ENCODE measurements at places on chromosomes 6 and 20.

DNA sequence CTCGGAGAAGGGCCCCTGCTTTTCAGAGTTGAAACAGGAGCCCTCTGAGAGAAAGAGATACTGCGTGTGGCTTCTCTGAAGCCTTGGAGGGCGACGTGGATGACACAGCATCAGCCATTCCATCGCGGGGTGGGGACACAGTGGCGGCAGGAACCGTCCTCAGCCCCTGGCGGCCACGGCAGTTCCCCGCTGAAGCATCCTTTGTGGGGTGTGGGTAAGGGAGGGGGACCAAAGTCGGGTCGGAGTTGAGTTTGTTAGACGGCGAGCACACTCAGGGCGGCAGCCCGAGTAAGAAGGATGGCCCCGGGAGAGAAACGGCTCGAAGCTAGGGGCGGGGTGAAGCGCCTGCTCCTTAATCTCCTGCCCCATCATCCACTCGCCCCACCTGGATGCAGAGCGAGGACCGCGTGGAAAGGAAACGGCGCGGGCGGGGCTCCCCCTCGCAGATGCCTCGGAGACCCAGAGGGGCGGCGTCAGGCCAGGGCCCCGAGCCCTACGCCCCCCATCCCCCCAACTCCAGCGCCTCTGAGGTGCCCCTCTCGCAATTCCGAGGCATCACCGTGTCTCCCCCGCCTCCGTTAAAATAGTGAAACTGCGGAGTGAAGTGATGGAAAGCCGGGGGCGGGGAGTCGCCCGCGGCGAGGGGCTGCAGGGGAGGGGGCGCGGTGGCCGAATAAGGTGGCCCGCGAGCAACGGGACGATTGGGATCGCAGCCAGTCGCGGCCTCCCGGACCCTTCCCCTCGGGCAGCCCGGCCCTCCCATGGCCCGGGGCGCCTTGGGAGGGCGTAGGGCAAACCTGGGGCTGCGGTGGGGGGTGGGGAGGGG is 796 bp upstream of the RREB1 start:
- peak; percentile 28 for DNase-seq

DNA sequence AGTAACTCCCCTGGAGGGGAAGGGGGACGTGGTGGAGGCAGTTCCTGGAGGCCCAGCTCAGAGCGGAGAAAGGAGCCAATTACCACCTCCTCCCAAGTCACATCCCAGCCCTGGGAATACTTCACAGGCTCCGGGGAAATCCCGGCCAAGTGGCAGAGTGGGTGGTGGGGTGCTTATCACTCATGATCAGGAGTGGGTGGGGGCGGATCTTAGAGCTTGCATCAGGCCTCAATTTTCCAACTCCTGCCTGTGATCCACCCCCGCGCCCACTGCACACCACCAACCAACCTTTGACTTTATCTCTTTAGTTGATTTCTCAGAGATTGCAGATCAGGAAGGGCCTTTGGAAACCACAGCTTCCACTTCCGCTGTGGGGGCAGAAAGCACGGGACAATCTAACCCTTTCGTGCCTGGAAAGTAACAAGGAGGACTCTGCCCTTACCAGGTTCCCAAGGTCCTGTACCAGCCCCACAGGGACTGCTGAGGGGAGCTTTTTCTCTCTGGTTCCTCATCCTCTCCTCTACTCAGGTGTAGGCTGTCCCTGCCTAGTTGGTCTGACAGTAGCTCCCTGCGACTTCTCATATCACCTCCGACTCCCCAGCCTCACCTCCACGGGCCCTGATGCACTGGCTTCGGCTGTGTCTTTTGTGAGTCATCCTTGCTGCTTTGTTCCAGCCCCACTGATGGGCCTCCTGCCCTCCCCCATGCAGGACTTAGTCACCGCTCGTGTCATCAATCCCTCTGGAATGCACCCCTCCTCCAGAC is 24.9 kb upstream of the IER3 start:
- peak; percentile 51 for DNase-seq

DNA sequence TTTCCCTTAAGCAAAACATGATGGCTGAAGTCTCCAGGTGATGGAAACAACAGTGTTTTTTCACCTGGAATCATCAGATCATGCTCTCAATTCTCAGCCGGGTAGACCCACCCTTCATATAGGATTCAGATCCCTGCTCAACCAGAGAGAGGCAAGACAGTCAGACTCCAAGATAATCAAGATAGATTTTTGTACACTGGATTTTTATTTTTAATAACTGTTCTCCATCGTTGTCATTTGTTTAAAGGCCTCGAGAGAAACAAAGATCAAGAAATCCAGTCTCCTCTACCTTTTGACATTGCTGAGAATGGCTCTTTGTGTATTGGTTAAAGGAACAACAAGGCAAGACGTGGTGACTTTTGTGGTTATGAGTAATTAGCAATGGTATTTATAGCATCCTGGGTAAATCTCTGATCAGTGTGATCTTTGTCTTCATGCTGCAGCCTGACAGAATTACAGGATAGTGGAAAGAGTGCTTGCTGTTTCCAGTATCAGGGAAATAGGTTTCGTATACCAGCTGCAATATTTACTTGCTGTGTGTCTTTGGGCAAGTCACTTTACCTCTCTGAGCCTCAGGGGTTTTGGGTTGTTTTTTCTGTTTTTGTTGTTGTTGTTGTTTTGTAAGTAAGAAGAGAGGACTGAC is 29.9 kb downstream of the ID4 start:
- no peak for DNase-seq

DNA sequence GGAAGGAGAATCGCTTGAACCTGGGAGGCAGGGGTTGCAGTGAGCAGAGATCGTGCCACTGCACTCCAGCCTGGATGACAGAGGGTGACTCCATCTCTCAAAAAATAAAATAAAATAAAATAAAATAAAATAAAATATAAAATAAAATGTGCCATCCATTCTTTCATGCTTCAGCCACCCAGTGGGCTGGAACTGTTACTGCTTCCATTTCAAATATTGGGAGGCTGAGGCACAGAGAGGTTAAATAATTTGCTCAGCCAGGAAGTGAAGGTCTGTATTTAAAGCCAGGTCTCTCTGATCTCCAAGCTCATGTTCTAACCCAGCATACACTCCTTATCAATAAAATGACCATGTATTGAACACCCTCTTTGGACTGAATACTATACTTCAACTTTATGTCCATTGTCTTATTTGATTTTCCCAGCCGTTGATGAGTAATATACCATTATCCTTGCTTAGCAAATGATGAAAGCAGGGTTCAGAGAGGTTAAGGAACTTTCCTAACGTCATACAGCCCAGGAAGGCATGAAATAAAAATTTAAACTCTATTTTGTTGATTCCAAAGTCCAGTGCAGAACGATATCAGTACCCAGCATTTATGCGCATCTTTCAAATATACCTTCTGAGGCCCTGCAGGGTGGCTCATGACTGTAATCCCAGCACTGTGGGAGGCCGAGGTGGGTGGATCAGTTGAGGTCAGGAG is 25.8 kb upstream of the SLC9A8 start:
- DNase-seq, result no peak

DNA sequence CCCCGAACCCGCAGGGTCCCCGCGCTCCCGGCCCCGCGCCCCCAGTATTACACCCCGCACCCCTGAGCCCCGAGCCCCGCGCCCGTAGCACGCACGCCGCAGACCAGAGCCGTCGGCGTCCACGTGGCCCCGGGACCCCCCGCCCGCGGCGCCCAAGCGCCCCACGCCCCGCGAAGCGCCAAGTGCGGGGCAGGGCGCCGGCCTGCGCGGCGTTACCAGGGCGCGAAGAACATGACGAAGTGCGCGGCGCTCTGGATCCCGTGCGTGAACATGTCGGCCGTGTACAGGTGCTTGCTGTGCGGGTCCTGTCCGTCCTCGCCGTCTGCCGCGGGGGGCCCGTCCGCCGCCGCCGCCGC is 312 bp downstream of the TXNDC5 start:
- DNase-seq, result no peak

- no peak for DNase-seq
Observed at GRCh38 chr20:47043086-47043485, 148.4 kb downstream of the EYA2 start.

DNA sequence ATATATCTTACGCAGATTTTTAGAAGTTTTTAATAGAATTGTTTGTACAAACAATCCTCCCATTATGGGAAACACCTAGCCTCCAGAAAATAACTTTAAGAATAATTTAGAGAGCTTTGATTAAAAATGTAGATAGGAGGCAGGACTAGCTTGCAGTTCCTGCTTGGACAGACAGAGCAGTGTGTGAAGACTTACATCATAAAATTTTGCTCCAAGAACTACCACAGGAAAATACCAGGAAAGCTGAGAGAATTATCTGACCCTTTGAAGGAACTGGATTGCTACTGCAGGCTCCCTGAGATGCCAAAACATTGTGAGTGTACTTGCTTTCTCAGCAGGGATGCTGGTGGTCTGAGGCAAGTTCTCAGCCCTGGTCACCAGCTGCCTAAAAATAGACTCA is 64.2 kb downstream of the EYS start:
- no peak for DNase-seq

GRCh38 chr6:104326173-104327001 is 533.3 kb downstream of the HACE1 start:
- no peak for DNase-seq

DNA sequence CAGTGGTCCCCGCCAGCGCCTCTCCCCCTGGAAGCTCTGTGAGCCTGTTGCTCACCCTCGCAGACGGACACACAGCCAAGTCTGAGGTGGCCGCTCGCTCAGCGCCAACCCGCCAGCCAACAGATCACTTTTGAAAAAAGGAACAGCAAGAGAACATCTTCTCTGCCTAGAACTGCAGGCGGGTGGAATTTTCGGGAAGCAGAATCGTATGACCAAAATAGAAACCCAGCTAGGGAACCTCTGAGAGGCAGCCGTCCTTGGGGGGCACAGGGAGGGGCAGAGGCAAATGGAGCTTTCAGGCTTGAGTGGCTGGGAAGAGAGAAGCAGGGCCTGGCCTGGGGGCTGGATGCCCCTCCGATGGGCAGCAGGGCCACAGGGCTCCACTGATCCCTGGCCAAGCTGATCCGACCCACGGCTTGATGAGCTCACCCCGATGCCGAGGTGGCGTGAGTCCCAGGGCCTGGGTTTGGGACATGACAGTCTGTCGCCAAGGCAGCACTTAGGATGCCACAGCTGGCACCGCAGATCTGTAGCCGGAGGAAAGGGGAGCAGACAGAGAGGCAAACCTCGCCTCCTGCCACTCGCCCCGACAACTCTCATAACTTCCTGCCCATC is 9.8 kb downstream of the NFATC2 start:
- DNase-seq, result no peak

- no peak for DNase-seq
Observed at GRCh38 chr20:45918182-45918737, 6.3 kb upstream of the PLTP start.

GRCh38 chr6:7594579-7595125 is 4.7 kb downstream of the SNRNP48 start:
- no peak for DNase-seq

DNA sequence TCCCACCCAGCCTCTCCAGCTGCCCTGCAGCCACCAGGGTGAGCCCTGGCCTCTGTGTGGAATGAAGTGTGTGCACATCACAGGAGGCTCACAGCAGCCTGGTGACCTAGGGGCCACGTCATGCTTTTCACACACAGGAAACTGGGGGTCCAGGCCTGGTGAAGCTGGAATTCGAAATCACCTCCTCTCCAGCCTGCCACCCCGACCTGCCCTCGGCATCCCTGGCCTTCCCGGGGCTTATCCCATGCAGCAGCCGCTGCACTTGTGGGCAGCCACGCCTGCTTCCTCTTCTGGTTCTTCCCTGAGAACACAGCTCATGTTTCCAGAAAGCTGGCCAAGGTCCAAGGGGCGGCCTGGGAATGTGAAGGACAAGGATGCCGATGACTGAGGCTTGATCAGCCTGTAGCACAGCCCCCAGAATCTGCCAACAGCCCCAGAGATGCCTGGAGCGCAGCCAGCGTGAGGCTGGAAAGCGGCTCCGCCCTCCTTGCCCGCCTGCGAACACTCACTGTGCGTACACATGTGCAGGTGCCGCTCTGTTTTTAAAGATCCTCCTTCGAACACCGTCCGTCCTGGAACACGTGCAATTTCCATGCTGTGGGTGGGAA is 4.2 kb upstream of the NTSR1 start:
- DNase-seq, result peak; percentile 99

DNA sequence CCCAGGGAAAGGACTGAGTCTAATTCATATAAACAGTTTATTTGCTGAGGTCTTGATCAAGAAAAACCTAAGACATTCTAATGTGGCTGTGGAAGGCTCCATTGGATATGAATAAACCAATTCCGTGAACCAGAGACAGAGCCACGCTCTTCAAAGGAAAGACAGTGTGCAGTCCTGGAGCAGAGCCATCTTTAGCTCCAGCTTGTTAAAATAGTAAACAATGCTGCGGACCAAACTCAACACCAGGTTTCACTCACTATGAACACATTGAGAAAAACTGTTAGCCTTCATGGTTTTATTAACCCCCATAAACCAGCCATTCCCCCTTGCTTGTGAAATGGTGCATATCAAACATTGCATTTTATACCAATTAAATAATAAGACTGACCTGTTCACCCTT is 61.9 kb downstream of the COL9A1 start:
- DNase-seq, result no peak

- DNase-seq, result no peak
Observed at GRCh38 chr6:3919130-3919628, 70.0 kb downstream of the FAM50B start.

DNA sequence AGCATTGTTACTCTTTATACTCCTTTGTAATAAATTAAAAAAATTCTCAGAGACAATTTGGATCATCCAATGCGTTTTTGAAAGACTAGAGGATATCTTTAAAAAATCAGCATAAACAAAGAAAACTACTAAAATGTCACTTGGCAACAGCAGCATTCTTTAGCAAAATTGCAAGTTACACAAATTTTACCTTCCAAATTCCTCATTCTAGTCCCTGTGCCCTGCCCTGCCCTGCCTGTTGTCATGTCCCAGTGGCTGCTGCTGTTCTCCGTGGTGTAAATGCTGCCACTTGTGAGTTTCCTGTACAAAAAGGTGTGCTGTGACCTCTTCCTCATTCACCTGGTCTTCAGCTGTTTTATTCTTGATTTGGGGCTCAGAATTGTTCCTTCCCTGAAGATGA is 83.2 kb downstream of the CDC5L start:
- no peak for DNase-seq

DNA sequence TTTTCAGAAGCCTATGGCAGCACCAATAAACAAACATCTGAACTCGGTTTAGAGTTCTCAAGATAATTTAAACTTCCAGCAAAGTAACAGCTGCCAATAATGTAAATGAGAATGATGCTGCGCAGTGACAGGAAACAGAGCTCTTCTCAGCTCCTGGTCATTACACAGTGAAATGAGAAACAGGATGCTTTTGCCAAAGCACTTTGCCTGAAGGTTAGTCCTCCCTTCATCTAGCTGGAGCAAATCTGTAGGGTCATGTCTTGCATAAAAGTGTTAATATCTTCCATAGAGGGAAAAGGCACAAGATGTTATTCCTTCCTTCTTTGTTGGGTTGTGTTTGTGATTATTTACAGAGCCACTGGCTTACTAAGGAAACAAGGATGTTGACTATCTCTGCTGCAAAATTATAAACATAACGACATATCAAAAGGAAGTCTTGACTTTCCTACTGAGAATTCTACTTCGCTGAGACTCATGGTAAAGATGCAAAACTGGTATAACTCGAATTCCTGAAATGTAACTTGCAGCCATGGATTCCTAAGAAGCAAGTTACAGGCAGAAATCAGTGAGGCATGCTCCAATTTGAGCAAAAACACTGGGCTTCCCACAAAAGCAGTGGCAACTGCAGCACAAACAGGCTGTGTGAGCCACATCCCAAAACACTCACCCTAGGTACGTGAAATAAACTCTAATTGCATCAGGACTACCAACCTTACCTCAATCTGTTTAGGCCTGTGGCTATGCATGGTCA is 102.5 kb upstream of the BEND6 start:
- no peak for DNase-seq
